Nephron progenitor cell (in vitro differentiated cells): ENCODE measurements at places on chromosomes 13 and 19.

- no peak for DNase-seq
Measured at GRCh38 chr19:46913852-46914430, 53.1 kb downstream of the ARHGAP35 start.

GRCh38 chr13:27593267-27593666 is 27.1 kb downstream of the LNX2 start:
- DNase-seq = no peak

DNA sequence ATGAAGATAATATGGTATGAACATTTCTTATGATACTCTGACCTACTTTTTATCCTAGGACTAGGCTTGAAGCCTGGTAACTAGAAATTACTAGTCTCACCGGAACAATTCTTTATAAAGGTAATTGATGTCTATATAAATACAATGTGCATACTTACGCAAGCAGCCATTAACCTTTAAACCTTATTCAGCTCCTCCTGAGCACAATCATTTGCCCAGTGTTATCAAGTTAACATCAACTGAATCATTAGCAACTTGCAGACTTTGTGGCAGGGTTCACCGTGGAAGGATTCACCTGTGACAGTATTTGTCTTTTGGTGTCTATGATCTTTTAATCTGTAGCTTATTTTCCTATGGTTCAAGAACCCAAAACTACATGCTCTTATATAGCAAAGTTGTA is 508.6 kb upstream of the KLHL1 start:
- no peak for DNase-seq

DNA sequence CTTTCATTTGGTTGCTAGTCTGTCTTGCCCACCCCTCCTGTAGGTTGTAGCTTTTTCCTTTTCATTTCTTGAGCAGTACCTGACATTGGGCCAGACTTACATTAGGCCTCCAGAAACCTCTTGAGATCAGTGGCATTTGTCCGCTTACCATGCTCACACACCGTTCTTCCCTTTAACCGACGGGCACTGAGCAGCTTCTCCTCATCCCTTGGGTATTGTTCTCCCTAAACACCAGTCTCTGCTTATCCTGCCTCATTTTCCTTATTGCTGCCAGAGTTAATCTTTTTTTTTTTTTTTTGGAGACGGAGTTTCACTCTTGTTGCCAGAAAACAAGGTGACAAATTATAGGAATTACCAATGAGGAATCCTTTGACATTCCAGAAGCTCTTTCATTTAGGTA is 27.2 kb upstream of the KCTD4 start:
- DNase-seq = no peak

DNA sequence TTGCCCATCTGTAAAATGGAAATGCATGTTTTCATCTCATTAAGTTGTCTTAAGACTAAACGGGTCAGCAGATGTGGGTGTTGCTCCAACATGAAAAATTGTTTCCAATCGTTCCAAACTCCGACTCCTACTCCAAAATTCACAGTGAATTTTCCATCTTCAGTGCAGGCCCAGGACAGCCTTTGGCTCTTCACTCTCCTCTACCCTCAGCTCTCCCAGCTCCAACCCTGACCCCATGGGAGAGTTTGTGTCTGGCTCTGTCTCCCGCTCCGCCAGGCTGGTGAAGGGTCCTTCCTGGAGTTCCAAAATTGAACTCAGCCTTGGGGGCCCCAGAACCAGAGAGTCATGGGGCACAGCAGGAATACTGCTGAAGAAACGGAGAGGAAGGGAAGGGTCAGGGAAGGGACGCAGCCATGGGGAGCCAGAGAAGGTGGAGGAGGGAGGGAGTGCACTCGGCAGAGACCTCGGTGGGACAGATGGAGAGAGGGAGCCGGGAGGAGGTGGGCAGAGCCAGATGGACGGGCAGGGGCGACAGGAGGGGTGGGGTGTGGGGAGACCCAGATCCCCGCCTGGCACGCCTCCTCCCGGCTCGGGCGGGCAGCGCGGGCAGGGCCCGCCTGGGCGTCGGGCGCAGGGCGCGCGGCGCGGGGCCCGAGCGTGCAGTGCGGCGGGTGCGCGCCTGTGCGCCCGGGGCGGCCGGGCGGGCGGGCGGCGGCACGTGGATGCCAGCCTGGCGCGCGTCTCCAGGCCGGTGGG is 45.6 kb downstream of the CELF5 start:
- no peak for DNase-seq
